ENCODE measurements at places on chromosomes 2 and 18.

DNA sequence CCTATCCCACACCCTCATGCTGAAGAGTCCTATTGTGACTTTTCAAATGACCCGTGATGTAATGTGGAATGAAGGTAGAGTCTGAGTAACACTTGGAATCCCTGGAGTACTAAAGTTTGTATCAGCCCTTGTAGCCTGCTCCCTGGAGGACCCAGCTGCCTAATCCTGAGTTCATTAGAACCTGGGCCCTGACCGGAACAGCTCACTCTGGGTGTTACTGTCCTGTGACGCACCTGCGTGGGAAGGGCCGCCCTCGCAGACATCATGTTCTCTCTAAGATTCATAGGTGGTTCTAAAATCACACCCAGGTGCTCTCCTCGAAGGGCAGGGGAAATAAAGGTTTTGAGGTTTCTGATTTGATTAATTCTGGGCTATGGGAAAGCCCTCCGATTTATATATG is 62.3 kb downstream of the NCK2 start:
- DNase-seq: no peak

GRCh38 chr2:219416235-219416602 is 2.0 kb upstream of the DES start:
- DNase-seq: no peak

- no peak for DNase-seq
Measured at GRCh38 chr18:79583426-79583825, 96.2 kb upstream of the CTDP1 start.

DNA sequence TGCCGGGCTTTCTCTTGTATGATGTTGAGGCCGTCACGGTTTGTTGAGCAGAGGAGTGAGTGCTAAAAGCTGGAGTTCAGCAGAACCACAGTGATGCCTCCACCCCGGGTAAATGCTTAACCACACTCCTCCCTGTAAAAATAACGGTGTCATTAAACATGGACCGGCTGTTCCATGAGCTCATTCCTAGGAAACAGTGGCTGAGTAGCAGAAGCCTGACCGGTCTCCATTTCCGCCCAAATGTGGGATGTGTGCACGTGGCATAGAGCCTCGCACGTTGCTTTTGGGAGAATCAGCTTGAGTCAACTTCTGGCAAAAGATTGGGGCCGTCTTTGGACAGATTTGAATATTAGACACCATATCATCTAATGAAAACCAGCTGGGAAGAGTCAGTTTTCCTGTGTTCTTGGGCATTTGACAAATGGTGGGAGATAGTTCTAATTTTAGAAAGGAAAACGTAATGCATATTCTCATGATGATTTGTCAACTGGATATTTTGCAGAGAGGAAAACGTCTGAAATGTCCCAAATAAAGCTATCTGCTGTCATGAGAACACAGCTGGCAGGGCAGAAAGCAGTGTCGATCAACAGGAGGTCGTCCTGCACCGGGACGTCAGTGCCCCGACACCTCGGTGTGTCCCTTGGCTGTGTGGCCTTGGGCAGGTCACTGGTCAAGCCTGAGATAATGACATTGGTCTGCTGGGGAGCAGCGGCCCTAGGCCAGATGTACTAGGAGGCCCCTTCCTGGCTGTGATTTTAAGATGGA is 42.4 kb downstream of the LRRFIP1 start:
- peak; percentile 56 for DNase-seq

DNA sequence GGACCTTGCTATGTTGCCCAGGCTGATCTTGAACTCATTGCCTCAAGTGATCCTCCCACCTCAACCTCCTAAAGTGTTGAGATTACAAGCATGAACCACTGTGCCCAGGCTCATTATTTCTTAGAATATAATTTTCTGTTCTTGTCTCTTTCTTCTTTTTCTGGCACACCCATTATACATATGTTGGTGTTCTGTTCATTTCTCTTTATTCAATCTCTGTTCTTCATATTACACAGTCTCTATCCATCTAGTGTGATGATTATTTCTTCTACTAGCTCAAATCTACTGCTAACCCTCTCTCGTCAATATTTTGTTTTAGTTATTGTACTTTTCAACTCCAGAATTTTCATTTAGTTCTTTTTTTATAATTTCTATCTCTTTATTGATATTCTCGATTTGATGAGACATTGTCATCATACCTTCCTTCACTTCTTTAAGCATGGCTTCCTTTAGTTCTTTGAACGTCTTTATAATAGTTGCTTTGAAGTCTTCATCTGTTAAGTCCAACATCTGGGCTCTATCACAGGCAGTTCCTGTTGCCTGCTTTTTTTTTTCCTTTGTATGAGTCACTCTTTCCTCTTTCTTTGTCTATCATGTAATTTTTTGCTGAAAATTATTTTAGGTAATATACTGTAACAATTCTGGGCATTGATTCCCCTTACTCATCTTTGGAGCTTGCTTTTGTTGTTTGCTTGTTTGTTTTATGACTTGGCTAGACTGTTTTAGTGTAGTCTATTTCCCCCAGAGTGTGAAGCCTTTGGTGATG is 196.4 kb upstream of the NABP1 start:
- DNase-seq: no peak

GRCh38 chr2:198287706-198288105 is 483.3 kb downstream of the PLCL1 start:
- no peak for DNase-seq

GRCh38 chr2:6196449-6196848 is 504.3 kb downstream of the SOX11 start:
- DNase-seq: no peak

- no peak for DNase-seq
Measured at GRCh38 chr2:173819852-173820251, 145.3 kb downstream of the SP3 start.

GRCh38 chr2:10559634-10560224 is 111.6 kb upstream of the ODC1 start:
- DNase-seq: no peak

DNA sequence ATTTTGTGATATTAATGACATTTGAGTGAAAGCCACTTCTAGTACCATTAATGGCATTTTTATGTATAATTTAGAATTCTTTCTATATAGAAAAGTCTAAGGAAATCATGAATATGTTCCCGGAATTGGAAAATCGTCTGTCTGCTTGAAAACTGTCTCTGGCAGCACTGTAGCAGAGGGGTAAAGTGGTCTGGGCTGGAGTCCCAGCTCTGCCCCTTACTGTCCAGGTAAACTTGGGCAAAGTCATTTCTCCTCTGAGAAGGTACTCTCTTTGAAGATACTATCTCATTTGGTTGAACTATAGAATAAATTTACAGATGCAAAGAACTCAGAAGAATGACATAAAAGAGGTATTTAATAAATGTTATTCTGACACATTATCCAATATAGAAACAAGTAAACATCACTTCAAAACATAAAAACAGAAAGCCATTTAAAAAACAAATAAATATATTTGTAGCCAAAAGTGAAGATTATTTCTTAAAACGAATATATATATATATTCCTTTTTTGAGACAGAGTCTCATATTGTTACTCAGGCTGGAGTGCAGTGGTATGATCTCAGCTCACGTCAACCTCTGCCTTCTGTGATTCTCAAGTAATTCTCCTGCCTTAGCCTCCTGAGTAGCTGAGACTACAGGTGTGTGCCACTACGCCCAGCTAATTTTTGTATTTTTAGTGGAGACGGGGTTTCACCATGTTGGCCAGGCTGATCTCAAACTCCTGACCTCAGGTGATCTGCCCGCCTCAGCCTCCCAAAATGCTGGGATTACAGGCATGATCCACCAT is 149.8 kb upstream of the ITGA4 start:
- no peak for DNase-seq

GRCh38 chr2:139098961-139099360 is 318.8 kb upstream of the NXPH2 start:
- DNase-seq: no peak

DNA sequence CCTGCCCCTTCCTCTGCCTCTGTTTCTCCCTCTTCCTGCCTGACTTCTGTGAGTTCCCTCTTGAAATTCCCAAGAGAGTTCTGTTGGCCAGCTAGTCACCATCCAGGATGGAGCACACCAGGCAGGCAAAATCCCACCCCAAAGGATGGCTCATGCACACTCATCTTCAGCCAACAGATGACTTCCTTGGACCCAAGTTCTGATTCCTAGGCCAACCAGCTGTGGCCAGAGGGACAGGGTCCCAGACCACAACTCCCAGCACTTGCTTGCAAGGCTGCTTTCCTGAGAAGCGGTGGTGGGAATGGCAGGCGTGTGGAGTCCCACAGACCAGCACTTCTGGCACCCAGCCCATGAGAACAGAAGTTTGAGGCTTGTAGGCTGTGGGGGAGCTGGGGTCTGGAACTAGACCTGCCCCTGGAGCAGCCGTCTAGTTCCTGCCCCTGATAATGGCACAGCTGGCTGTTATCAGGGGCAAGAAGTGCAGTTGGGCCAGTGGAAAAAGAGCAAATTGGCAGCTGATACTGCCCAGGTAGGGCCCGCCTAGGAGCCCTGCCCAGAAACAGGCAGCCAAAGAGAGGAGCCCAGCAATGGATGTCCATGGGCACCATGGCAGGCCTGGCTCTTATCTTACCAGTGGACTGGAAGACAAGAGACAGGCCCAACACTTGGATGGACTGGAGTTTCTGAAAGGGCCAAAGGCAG is 56.7 kb downstream of the CYP26B1 start:
- DNase-seq: no peak

DNA sequence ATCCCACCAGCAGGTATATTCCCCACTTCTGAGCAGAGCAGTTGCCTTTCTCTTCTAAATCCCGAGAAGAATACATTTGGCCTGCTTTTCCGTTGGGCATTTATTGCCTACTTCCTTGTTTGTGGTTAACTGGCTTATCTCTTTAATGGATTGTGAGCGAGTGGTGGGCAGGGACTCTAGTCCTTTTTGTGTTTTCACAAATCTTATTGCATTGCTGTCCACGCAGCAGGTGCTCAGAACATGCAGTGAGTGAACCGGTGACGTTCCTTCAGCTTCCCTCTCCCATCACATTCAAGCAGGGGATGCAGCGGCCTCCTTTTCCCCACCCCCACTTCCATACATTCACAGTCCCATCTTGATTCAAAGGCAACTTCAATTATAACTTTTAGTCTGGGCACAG is 28.9 kb upstream of the GAREM2 start:
- DNase-seq: no peak

- no peak for DNase-seq
Measured at GRCh38 chr2:58137856-58138255, 91.2 kb downstream of the VRK2 start.

- no peak for DNase-seq
Measured at GRCh38 chr2:88658326-88658725, 31.1 kb upstream of the EIF2AK3 start.

- DNase-seq: no peak
Measured at GRCh38 chr2:10141736-10142639, 19.4 kb downstream of the RRM2 start.

- no peak for DNase-seq
Measured at GRCh38 chr2:46136953-46137352, 160.3 kb upstream of the EPAS1 start.

DNA sequence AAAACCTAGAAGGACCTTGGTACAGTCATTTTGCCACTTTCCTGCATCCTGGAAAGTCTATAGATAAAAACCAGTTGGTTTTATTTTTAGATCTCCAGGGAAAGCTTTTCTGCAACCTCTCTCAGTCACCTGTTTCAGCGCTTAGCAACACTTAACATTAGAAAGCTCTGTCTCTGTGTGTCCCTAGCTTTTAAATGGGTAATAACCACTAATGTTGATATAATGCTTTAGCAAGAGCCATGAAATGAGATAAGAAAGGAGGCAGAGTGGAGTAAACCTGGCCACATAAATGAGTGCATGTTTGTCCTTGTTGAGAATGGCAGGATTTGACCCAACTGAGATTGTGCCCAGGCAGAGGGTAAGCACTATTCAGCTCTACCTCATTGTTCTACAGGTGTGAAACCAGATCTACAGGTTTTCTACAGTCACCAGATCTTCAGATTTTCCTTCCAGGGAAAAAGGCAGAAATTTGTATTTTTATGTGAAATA is 44.8 kb downstream of the MARCHF4 start:
- no peak for DNase-seq

DNA sequence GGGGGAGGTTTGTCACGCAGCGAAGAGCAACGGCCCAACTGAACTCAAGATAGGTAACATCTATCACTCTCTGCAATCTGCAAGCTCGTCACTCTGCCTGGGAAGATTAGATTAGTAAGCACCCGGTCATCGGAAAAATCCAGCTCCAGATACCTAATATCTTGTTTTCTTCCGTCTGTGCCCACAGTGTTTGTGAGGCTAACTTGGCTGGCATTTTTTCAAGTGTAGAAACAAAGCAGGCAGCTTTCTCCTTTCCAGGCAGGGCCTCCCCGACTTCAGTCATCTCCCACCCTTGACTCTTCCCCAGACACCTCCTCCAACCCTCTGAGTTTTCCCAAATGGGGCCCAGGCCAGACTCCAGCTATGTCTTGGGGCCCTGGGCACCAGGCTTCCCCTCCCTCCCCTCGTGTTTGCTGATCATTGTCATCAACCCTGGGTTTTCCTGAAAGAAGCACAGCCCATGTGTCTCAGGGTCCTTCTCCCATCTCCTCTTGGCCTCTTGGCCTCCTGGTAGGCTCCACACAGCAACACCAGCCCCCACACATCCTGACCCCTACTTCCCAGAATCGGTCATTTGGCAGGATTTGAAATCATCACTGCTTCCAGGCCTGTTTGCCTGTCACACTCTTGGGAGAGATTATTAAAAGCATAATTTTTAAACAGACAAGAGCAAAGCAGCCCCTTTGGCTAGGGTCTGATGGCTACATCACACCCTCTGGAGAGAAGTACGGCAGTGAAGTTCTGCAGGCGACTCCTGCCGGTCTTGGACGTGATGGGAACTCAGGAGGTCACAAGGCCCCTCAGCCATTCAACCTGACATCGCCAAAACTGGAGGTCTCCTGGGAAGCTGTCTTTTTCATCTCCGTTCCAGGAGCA is 144.9 kb upstream of the ID2 start:
- DNase-seq: no peak

DNA sequence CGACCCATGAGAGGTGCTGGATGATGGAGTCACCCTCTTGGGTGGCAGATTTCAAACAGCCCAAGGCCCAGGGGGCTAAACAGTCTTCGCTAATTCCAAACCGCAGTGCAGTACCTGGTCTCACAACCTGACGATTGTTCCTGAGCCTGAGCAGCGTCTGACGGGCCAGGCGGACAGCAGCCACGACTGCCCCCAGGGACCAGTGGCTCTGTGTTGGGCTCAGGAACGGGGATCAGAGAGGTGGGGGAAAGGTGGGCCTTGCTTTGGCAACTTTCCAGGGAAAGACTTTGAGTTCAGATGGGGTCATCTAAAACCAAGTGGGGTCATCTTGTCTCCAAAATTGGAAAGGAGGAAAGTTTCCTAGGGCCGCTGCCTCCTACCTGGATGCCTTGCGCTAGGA is 492 bp downstream of the COLEC11 start:
- no peak for DNase-seq

DNA sequence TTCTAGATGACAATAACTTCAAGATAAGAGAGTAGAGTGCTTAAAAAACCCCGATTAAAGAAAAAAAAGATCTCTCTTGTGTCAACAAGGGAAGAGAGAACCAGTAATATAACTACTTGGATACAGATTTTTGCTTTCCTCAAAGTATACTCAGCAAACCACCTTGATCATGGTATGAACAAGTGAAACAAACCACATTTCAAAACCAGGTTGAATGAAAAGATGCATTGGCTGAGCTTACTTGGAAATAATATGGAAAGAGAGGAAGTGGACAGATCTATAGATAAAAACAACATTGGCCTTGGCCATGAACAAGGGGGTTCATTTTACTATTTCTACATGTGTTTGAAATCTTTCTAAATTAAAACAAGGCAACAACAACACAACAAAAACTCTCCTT is 50.1 kb downstream of the ATP8B1 start:
- DNase-seq: no peak

Measured in naive B cell (primary cell).